ENCODE measurements at places on chromosomes 12 and 14. TPM values are rescaled to one million over a fixed set of nuclear protein-coding genes. Genes with fewer than 3 reads are reported as not detected.

PLD4 gene
- total RNA-seq = not detected

GRCh38 chr12:62656591-62657362 is 190.2 kb downstream of the MON2 start:
- DNase-seq = no peak

SLC2A3 gene
- 44.0 TPM for total RNA-seq

IL31 gene
- total RNA-seq = not detected

DNA sequence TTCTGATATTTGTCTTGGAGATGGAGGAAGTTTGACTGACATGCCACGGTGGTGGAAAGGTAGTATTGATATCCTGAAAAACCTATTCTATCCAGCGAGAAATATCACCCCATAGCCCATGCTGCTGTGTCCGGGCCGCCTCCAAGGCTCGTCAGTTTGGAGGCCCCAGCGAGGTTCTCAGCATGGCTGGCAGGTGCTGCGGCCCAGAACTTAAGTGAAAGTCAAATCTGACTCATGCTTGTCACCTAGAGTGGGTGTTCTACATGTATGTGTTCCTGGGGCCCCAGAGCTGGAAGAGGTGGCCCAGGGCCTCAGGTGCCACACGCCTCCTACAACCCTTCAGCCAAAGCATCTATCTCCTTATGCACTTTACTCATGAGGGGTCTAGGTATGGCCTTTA is 92.9 kb downstream of the GCH1 start:
- DNase-seq = no peak

- no peak for DNase-seq
Measured at GRCh38 chr12:131591136-131591535, 119.8 kb upstream of the SFSWAP start.

NFYB gene
- 63.0 TPM for total RNA-seq

CHGA gene
- total RNA-seq = not detected

DNA sequence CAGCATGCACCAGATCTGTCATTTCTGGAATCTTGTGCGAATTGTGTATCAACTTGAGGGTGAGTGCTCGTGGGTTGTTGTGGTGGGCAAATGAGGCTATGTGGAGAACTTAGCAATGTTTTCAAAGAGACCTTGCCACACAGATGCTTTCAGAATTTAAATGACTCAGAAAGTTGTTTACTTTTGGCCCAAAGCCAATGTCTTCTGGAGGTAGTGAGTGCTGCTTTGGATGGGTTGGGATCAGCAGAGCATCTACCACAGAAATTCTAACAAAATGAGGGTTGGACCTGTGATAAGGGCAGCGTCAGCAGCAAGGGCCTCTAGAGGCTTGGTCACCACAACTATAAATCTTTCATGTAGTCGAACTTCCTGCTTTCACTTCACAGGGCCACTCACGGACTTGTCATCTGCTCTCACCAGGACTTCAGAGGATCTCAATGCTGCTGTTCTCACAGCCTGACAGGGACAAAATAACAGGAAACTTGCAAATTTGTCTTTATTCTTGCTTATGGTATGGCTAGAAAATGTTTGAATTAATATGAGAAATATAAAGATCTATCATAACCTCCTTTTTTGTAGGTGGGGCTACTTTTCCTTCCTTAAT is 111.4 kb downstream of the DACT1 start:
- DNase-seq = no peak

- no peak for DNase-seq
Measured at GRCh38 chr12:26937443-26937862, 328 bp downstream of the INTS13 start.

- DNase-seq = no peak
Measured at GRCh38 chr12:19021646-19022045, 107.9 kb upstream of the PLEKHA5 start.

DNA sequence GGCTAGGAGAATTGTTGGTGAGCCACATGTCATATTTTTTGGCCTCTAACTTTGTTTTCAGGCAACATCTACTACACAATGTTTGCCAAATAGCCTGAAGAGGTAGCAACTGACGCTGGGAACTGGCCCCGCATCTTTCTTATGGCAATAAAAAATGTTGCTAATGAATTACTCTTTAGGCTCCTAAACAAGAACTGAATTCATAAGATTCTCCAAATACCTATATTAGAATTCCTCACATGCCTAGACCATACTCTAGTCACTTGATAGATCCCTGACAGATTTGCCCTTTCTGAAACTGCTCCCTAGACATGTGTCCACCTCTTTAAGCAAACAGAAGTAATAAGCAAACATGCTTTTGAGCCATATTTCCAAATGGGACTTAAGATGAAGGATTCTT is 209.0 kb upstream of the ATXN7L3B start:
- DNase-seq = no peak

MGP gene
- total RNA-seq = 2,566 TPM

- DNase-seq = no peak
Measured at GRCh38 chr14:51454351-51454750, 197.4 kb upstream of the FRMD6 start.

DNA sequence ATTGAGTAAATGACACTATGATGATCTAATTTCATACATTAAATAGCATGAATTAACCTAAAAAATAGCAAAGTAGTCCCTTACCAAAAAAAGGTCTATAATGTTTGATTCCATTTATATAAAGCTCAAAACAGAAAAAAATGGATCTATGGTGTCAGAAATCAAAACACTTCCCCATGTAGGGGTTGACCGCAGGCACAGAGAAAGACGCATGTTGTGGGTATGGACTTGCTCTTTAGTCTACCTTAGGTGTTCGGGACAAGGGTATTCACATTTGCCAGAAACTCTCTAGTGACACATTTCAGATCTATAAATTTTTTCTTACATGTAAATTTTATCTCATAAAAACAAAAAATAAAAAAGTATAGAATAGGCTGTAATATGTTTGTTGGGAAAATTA is 1262.9 kb downstream of the TMEM121 start:
- DNase-seq = no peak

DNA sequence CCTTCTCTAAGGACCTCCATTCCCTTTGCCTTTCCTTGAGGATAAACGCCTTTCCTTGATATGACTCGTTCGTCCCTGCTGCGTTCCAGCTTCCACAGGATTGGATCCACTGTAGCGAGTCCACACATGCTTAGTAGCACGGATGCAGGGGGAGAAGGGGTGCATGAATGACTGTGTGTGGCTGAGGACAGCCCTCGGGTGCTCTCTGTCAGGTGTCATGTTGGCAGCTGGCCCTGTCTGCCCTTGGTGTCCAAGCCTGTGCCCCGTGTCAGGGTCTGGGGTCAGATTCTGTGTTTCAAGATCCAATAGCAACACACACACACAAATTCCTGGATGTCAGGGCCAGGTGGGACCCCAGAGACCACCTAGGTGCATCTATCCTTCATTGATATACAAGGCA is 17.5 kb upstream of the KRT80 start:
- DNase-seq = peak; percentile 11

GRCh38 chr14:70011098-70011497 is 131.9 kb downstream of the SMOC1 start:
- DNase-seq = no peak

DNA sequence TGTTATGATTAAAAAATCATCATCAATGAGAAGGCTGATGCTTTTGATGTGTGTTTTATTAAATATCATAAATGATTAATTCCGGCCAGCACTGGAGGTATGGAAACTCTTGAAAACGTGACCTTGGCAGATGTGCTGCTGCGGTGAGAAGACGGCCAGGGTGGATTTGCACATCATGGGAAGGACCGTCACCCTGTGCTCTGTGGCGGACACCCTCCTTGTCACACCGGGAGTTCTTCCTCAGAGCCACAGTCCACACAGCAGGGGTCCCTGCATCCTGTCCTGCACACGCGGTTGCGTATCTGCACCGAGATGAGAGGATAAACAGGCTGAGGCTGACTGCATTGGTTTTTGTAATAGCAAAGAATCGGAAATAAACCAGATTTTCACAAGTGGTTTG is 33.5 kb downstream of the FZD10 start:
- DNase-seq = no peak

DNA sequence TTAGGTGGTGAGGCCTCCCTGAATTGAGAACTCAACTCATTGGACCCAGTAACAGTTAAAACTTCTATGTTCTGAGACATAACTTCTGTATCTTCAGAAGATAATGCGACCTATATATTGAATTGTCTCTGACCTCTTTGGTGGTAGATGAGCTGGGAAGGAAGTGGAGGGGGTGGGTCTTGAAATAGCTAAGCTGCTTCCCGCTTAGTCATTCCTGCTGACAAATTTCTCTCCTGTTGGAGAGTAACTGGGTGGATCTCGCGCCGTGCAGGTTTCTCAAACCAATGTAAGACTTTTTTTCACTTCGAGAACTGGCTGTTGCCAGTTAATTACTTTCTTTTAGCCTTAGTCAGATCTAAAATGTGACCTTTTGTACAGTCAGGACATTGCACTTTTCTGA is 100.8 kb downstream of the PPHLN1 start:
- DNase-seq = no peak

CLEC9A gene
- not detected for total RNA-seq

SINHCAF gene
- 237 TPM for total RNA-seq

GRCh38 chr12:7501031-7501588 is 2.5 kb downstream of the CD163 start:
- DNase-seq = no peak

- no peak for DNase-seq
Measured at GRCh38 chr12:30151831-30152230, 368.1 kb upstream of the TMTC1 start.

GDF11 gene
- 0.77 TPM for total RNA-seq

DNA sequence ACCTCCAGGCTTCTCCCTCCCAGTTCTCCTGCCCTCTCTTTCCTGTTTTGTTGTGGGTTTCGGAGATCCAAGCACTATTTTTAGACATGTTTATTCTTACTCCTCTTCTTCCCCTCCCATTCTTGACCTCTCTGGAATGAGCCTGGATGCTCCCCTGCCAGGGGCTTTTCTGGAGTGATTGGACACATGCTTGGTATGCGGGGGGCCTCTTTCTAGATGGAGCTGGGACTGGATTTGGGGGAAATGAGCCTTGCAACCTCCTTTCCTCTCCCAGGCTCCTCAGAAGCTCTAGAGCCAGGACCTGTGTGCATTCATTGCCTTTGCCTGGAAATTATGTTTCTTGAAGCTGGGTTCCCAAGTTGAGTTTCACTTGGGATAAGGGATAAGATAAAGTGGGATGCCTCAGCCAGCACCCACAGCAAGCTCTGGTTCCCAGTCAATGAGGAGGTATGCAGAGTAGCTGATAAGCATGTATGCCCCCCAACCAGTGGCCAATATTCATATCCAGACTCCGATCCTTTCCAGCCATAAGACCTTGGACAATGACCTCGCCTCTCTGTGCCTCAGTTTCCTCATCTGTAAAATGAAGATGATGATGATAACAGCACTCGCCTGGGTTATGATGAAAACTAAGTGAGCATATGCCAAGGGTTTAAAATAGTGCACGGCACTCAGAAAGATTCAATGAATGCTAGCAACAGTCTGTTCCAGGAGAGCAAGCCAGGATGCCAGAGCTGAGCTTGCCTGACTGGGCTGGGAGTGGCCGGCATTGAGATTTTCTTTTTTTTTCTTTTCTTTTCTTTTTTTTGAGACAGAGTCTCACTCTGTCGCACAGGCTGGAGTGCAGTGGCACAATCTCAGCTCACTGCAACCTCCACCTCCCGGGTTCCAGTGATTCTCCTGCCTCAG is 97.8 kb downstream of the SCARB1 start:
- no peak for DNase-seq

GRCh38 chr14:94342334-94342934 is 19.3 kb upstream of the SERPINA6 start:
- peak; percentile 77 for DNase-seq

GRCh38 chr12:102800565-102800964 is 116.5 kb downstream of the PAH start:
- DNase-seq = no peak

Data from uterus (tissue), 4 donors.